AG09319 (cell line): ENCODE measurements at places on chromosomes 7 and 10.

DNA sequence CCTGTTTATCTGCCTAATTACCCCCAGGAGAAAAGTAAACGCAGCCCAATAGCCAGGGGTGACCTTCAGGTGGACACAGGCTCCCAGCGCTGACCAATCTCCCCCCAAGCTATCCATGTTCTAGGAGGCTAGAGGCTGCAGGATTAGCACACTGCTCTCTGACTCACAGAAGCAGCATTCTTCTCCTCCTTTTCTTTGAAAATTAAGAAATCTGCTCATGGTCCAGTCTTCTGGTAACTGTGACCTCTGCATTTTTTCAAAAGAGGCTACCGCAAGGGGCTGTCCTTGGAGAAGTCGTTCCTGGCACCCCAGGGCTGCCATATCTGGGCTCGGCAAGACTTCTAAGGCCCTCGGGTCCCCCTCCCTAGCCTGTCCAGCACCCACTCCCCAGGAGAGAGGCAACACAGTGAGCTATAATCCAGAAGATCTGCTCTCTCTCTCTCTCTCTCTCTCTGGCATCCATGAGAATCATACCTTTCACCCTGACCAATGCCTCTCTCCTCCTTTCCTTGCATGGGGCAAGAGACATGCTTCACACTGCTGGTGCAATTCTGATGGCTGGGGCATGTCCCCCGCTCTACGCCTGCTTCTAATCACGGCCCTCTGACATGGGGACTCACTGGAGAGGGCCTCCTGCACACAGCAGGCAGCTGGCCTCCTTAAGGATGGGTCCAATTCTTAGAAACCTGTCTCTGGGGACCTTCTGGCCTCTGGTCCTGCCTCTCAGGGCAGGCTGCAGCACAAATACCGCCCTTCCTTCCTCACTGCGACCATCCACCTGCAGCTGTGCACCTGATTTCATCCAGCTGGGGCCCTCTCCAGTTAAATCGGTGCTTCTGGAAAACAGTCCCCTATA is 27.3 kb downstream of the ANXA11 start:
- no peak for DNase-seq

DNA sequence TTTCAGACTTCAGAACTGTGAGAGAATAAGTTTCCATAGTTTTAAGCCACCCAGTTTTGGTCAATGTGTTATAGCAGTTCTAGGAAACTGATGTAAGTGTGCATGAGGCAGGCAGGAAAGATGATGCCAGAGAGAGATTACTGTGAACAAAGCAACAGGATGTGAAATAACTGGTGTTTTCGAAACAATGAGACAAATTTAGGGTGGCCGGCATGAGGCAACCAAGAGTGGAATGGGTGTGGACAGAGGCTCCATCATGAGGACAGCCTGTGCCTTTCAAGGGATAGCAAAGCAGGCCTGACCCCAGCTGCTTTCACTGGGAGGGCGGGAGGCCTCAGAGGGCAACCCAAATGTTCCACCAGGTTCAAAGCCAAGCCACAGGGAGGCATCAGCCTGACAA is 67.3 kb upstream of the UCN3 start:
- DNase-seq: no peak

DNA sequence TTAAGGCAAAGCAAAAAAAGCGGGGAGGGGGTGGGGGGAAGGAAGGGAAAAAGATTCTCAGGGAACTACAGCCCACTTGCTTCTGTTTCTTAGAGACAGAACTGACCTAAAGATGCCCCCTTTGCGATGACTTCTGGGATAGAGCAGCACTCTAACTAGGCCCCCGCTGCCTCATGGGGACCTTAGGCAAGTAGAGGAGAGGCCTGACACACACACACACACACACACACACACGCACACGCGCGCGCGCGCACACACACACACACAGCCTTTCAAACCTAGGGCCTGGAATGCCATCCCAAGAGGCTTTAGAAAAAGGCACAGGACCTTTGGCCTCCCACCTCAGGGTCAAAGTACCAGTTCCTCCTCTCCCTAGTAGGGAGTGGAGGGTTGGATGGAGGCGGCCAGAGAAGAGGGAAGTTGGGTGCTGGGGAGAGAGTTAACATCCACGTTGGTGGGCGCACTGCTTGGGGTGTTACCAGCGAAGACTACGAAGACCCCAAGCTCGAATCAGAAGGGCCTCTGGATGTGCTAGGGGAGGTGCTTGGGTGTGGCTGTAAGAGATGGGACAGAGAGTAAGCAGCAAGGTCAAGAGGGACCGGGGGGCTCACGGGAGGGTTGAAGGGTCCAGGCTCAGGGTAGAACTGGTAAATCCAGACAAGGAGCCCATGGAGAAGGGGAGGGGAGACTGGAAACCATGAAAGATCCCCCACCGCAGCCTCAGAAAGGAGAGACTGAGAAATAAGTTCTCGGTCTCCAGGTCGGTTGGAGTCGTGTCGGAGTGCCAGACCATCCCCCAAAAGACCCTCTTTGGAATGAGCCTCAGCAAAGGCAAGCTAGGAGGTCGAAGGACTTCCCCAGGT is 1.2 kb upstream of the COL1A2 start:
- DNase-seq: peak; percentile 35

DNA sequence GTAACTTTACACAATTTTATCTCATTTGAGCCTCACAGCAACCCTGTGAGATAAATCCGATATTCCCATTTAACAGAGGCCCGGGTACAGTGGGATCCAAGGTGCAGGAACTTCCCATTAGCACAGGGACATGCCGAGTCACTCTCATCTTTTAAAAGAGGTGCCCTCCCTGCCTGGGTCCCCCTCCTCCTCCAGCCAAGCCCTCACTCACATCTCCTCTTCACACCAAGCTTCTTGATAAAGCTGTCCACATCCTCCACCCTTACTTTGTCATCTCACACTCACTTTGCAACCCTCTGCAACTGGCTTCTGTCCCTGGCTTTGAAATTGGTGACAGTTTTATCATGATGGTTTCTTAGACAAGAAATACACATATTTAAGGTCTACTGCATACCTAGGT is 144.6 kb upstream of the RHEB start:
- no peak for DNase-seq

DNA sequence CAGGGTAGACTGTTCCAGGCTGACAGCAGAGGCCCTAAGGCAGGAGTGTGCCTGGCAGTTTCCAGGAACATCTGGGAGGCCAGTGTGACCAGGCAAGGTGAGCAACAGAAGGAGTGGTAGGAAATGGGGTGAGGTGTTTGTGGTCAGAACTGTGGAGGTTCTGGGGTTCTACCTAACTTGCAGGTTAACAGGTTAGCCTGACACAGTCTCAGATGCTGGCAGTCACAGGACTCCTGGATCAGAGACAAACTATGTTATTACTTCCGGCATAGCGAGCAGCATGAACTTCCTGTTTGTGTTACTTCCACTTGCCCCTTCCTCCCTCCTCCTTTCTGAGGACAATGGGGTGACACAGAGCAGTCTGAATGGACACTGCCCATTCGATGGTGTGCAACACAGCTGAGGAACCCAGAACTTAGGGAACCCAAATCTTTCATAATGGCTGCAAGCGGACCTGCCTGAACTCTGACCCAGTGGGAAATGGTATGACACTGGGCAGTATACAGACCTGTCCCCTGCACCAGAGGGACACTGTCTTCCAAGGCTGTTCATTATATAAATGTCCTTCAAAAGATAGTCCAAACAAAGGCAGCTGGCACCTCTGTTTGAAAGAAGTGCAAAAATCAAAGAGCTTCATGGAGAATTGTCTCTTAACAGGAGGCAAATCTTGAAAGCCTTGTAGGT is 3.9 kb upstream of the SAR1A start:
- DNase-seq: no peak

DNA sequence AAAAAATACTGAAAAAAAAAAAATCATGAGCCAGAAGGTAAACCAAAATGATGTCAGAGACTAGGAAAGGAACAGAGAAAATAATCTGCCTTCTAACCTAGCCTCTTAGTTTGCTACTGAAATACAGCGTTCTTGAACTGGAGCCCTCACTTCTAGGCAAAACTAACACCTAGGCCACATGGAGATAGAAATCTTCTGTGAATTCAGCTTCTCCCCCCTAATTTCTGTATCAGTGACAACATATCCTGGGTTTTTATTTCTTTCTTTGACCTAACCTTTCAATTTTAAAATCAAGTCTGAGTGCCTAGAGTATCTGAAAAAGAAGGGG is 100.1 kb upstream of the GLCCI1 start:
- no peak for DNase-seq

DNA sequence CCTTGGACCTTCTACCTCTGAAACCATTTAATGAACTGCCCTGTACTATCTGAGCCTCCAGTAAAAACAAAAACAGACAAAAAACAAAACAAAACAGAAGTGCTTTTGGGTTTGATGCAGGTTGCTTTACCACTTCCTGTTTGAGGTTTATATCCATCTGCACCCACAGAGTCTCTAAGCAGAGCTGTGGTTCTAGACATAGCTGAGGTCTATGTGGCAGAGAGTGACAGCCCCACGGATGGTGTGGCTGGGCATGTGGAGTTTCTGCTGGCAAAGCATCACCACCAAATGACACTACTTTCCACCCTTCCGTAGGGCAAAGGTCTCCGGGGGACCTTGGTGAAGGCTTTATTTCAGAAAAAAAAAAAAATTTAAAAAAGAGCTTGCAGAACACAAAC is 754.2 kb downstream of the GRID1 start:
- DNase-seq: no peak

- DNase-seq: no peak
Observed at GRCh38 chr7:140159497-140159896, 17.3 kb downstream of the KDM7A start.

DNA sequence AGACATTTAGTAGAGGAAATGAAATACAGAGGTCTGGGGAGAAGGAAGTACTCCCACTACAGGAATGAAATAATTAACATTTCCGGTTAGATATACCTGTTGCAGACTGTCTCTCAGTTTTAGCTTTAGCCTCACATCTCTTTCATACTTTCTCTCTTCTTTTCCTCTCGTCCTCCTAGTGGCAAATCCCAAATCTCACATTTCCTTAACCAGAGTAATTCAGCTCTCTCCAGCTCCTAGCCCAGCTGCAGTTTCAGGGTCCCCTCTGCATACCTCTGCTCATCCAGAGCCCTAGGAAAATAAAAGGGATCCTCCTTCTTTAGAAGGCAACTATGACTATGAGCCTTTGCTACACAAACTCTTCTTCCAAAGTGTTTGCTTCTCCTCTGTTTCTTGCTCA is 643.2 kb downstream of the PHTF2 start:
- no peak for DNase-seq

GRCh38 chr10:131915990-131916766 is 15.4 kb downstream of the PPP2R2D start:
- DNase-seq: no peak

- no peak for DNase-seq
Observed at GRCh38 chr7:157693071-157693520, 356.3 kb downstream of the DNAJB6 start.

GRCh38 chr10:131625041-131625440 is 275.8 kb upstream of the PPP2R2D start:
- no peak for DNase-seq

DNA sequence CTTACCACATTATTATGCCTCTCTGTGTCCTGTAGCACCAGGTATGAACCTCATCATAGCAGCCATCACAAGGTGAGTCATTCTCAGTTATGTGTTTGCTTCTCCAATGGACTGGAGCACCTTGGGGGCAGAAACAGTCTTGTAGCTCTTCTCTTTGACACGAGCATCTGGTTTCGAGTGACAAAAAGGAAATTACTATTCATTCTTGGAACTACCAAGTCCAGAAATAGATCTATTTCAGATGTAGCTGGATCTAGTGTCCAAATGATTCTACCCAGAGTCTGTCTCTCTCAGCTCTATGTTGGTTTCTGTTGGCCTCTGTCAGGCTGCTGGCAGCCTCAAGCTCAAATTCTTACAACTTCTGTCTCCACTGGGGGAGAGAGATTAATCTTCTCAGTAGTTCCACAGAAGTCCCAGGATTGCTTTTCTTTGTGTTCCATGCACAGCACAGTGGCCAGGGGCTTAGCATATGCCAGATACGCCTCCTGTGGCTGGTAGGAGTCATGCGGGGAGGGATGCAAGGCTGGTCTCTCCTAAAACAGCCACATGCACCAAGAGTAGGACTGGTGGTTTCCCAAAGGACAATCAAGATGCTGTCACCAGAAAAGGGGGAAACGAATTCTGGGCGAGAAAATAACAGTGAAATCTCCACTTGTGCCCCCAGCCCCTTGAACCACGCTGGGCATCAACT is 37.2 kb upstream of the PAPSS2 start:
- DNase-seq: no peak

GRCh38 chr7:14959339-14959738 is 56.8 kb upstream of the DGKB start:
- DNase-seq: no peak

DNA sequence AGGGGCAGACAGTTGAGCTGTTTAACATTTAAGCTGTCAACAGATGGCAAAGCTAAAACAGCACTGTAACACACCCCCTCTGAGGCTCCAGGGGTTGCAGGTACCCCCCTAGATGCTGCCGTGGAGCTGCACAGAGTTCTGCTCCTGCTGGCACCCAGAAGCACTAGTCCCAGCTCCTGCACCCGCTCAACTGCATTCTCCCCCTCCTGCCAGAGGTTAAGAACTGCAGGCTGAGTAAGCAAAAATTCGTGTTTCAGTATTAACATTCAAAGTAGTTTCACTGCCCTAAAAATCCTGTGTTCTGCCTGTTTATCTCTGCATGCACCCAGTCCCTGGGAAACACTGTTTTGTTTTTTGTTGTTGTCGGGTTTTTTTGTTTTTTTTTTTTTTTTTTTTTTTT is 790.8 kb upstream of the KCND2 start:
- no peak for DNase-seq

GRCh38 chr10:34565934-34566333 is 249.2 kb downstream of the PARD3 start:
- no peak for DNase-seq

- no peak for DNase-seq
Observed at GRCh38 chr10:102504179-102504975, 605 bp downstream of the SUFU start.

DNA sequence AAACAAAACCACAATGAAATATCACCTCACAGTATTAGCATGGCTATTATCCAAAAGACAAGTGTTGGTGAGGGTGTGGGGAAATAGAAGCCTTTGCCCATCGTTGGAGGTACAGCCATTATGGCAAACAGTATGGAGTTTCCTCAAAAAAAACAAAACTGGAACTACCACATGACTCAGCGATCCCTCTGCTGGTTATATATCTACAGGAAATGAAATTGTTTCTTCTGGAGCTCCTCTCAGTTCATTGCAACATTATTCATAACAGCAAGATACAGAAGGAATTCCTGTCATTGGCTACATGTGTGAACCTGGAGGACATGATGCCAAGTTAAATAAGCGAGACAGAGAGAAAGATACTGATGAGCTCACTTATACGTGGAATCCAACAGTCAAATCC is 2.4 kb upstream of the UBE3C start:
- DNase-seq: peak; percentile 14

- DNase-seq: peak; percentile 36
Observed at GRCh38 chr7:134174795-134175261, 47.7 kb downstream of the LRGUK start.

GRCh38 chr7:105978974-105979373 is 15.9 kb downstream of the CDHR3 start:
- DNase-seq: no peak

GRCh38 chr7:93140582-93141191 is 7.5 kb downstream of the SAMD9L start:
- DNase-seq: no peak
